ENCODE measurements at places on chromosomes 6 and 20.

GRCh38 chr6:43715056-43715788 is 27.6 kb upstream of the MRPS18A start:
- DNase-seq: no peak

- DNase-seq: no peak
Measured at GRCh38 chr20:58436868-58437645, 48.0 kb downstream of the VAPB start.

GRCh38 chr6:112018619-112019416 is 35.1 kb upstream of the CCN6 start:
- no peak for DNase-seq

GRCh38 chr20:57808264-57809070 is 98.7 kb upstream of the PMEPA1 start:
- no peak for DNase-seq

GRCh38 chr20:33833333-33833732 is 22.2 kb downstream of the CHMP4B start:
- no peak for DNase-seq

DNA sequence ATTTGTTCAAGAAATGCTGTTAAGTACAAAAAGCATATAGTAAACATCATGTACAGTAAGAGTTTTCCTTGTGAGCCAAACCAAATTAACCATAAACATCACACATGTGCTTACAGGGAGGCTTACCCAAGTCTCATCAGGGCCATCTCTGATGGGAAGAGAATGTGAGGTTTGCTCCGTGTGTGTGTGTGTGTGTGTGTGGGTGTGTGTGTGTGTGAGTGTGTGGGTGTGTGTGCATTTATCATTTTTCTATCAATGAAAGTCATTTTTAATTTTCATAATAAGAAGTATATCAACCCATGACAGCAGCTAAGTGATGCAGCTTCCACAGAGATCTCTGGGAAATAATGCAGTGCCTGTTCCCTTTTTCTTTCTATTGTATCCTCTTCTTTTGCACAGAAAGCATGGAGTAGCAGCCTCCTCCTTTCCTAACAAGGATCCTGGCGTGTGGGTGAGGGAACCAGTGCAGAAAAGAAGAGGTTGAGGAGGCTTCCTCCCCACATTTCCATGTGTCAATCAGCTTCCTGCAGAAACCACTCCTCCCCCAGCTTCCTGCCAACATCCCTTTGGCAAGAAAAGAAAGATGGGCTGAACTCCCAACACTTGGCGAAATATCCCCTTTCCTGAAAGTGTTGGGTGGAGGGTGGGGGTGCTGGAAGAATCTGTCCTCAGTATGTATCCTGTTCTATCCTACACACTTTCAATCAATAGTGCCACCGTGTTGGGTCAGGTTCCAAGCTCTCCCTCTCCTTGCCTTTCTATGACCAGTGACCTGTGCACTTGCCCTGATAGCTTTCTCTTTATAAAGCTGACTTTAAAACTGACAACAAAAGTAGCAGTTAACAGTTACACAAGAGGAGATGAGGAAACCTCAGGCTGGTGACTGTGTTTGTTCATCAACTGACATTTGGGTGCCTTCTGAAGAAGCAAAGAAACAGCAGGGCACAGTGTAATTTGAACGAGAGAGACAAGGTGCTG is 251.8 kb upstream of the CITED2 start:
- peak; percentile 7 for DNase-seq

DNA sequence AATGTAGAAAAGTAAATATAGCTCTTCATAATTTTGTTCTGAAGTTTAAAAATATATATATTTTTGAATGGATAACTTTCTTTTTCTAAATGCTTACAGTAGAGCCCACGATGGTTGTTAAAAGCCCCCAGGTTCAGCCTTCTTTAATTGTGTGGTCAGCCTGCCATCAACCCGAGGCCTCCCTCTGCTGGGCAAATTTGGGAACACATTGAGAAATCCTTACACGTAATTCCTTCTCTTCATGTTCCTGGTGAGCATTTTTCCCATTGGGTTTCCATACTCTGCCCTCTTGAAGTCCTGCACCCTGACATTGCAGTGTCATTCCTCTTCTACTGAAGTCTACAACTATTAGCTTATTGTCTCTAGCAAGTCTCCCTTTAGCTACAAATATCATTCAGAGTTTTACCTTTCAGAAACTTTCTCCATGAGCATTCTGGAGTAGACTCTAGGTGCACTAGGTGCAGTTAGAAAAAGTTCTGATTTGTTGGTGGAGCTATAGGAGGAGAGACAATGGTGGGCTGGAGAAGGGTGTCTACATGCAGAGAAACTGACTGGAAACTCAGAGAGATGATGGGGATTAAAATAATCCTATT is 40.6 kb downstream of the TRIM38 start:
- peak; percentile 23 for DNase-seq

- DNase-seq: no peak
Measured at GRCh38 chr6:35343092-35343834, 905 bp downstream of the PPARD start.

GRCh38 chr20:45299786-45300185 is 6.9 kb upstream of the RBPJL start:
- DNase-seq: no peak

GRCh38 chr20:46111028-46111835 is 6.9 kb upstream of the CD40 start:
- no peak for DNase-seq

- DNase-seq: no peak
Measured at GRCh38 chr6:129015721-129016120, 132.8 kb downstream of the LAMA2 start.

- DNase-seq: no peak
Measured at GRCh38 chr6:79375635-79376337, 141.3 kb upstream of the HMGN3 start.

- no peak for DNase-seq
Measured at GRCh38 chr6:134049176-134049575, 3.2 kb downstream of the SLC2A12 start.

Data from NCI-H1694 treated with DMSO at 0.1 percent for 48 hours (cell line).